ENCODE measurements at places on chromosomes 11 and 22. TPM values are rescaled to one million over a fixed set of nuclear protein-coding genes. Genes with fewer than 3 reads are reported as not detected.
A peak's percentile ranks its signal among the peaks of the same experiment; 100 is the strongest.

GRCh38 chr11:20564846-20565635, 34.4 kb upstream of the SLC6A5 start:
- no peak for DNase-seq

NXPE4 gene
- polyA plus RNA-seq = not detected

TECTA gene
- not detected for polyA plus RNA-seq

DNA sequence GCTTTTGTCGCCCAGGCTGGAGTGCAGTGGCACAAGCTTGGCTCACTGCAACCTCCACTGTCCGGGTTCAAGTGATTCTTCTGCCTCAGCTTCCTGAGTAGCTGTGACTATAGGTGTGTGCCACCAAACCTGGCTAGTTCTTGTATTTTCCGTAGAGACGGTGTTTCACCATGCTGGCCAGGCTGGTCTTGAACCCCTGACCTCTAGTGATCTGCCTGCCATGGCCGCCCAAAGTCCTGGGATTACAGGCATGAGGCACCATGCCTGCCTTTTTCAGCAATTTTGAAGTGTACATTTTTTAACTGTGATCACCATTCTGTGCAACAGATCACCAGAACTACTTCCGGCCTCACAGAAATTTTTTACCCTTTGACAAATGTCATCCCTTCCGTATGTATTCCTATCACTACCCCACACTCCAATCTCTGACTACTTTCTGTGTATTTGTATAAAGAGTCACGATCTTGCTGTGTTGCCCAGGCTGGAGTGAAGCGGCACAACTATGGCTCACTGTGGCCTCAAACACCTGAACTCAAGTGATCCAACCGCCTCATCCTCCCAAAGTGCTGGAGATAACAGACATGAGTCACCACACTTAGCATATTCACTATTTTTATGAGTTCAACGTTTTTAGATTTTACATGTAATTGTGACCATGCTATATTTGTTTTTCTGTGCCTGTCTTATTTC, 44.0 kb downstream of the XKR3 start:
- no peak for DNase-seq

- DNase-seq = no peak
These were observed 8.2 kb downstream of the ARRB1 start for GRCh38 chr11:75342966-75343870.

DNA sequence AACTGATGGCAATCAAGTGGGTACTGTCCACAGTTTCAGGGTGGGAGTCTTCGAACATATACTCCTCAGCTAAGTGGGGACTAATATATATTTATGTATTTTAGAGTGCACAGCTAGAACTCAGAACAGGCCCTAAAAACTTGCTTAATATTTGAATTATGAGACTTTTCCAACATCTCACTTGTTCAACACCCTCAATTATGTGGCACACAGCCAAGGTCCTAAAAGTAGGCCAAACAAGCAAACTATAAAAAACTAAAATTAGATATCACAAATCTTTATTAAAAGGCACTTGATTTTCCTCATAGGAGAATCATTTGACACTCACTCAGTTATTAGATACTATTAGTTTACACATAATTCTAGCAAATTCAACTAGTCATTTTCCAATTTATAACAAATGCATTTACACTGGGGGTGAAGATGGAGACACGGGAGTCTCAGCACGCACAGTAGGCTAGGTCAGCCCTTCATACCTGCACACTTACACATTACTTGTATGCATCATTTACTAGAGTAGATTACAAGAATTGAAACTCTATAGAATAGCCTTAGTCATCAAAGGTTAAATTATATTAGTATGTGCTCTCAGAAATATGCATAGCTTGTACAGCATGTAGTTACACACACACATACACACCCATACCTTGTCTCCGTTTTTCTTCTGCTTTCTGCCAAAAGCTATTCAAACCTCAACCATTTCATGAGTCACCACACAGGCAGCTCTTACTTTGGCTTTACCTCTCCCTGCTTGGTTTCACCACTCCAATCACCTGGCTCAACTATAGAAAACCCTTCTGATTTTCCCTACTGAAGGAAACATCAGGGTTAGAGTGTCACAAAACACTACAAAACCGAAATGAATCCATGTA, 171.5 kb downstream of the SBF2 start:
- no peak for DNase-seq

DNA sequence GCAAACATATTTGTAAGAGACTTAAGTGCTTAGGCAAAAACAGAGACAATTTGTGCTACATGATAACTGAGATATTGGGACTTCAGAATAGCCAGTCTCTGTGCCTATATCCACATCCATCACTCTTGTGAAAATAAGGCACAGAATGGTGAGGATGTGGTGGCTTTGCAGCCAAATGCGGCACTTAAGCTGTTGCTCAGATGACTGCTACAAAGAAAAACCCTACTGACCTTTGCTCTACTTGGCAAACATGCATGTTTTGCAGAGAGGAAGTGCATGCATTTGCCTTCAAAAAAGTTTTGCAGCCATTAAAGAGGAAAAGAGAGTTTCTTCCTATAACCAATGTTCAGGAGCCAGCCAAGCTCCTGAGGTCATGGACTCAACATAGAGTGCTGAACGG, 675.0 kb upstream of the KIRREL3 start:
- DNase-seq = no peak

GRCh38 chr11:107689317-107690202, 22.3 kb downstream of the SLN start:
- DNase-seq = peak; percentile 32

GRCh38 chr11:61893981-61894380, 2.6 kb upstream of the FADS3 start:
- no peak for DNase-seq
